ENCODE measurements at places on chromosomes 12 and 14.

GRCh38 chr12:74339211-74339610 is 198.4 kb upstream of the ATXN7L3B start:
- no peak for DNase-seq

DNA sequence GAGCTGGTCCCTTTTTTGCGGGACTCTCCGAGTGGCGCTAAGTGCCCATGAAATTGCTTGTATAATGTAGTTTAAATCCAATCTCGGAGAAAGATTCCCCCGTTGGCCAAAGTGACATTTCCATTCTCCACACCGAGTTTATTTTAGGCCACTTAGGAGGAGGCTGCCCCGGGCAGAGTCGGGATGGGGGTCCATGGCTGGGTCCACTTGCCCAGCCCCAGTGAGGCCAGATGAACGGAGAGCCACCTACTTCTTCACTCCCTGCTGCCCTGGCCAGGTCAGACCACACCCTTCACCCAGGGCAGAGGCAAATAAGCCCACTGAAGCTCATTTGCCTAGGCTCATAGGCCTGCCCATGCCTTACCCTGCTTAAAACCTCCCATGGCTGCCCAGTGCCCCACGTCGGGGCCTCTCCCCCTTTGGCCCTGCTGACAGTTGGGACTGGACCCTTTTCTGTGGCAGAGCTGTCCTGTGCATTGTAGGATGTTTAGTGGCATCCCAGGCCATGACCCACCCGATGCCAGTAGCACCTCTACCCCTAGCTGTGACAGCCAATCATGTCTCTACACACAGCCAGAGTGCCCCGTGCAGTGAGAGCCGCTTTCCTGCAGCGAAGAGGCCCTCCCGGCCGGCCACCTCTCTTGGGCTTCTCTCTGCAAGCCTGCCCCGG is 51.3 kb downstream of the FAM222A start:
- DNase-seq: no peak

GRCh38 chr12:591167-592023 is 71.8 kb downstream of the NINJ2 start:
- no peak for DNase-seq

DNA sequence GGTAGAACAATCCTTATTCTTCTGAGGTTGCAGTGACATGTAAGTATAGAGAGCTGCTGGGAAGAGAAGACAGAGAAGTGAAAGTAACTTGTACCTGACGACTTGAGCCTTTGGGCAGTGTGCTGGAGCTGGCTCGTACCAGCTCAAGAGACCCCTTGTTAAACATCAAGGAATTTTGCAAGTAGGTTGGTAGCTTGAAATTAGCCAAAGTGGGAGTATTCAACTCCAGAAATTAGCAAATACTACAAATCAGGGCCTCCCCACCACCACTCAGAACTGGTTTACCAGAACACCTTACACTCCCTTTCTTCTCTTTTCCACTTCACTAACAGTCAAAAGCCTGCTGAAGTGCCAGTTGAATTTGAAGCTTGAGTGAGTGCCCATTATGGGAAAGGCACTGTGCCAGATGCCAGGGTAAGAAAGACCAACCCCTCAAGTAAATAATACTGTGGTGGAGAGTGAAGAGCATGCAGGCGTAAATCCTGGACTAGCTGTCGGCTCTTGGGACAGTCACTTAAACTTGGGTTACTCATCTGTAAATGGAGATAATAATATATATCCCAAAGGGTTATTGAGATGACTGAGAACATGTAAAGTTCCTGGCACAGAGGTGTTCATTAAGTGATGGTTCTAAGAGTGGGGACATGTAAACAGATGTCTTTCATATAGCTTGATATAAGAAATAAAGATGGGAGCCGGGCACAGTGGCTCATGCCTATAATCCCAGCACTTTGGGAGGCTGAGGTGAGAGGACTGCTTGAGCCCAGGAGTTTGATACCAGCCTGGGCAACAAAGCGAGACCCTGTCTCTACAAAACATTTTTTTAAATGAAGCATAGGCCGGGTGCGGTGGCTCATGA is 27.0 kb upstream of the EID3 start:
- no peak for DNase-seq

DNA sequence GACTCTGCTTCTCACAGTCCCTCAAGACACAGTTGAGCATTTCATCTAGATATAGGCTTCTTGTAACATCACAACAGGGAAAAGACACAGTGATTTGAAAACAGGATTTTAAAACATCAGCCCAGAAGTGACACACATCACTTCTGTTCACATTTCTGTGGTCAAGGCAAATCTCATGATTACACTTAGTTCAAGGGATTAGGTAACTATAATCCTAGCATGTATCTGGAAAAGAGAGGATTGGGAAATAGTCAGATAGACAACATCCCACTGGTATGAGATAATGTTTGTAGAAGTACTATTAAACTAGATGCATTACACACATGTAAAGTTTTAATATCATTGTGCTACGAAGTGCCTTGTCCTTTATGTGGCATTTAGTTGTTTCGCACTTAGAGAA is 252.6 kb upstream of the PRKD1 start:
- no peak for DNase-seq

GRCh38 chr12:105220929-105221290 is 15.1 kb downstream of the APPL2 start:
- DNase-seq: no peak

- peak; percentile 5 for DNase-seq
Measured at GRCh38 chr12:90253674-90254181, 545.1 kb upstream of the ATP2B1 start.

DNA sequence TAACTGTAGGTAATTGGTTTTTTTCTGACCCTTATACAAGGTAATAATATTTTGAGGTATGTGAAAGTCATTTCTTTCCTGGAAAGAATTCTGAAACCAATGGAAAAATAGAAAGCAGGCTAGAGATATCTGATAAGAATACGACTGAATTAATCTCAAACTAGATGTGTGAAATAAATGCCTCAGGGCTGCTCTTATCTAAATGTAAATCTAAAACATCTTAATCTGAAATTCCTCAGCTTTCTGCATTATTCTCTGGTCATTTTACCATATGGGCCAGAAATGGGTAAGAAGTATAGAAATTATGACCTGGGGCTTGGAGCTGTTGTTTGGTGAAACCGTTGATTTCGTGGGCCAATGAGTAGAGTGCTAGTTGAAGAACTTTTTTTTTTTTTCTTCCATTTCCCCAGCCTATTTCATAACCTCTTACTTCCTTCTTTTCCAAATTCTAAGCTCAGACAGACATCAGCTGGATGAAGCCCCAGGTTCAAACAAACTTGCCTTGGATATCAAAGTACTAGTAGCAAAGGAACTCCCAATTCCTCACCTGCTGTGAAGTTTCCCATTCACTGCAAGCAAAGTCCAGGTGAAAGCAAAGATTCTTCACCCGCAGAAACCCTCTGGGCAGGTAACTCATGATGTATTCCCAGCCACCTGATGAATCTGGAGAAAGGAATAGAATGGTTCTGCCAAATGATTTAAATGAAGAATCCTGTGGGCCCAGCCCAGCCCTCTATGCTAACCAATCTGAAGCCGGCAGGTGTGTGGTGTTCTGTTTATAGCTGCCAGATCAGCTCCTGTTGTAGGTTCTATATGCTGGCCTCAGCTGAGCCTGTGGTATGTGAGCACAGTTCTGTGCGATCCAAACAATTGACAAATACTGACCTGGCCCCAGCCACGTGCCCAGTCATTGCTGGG is 9.7 kb upstream of the FOS start:
- no peak for DNase-seq

GRCh38 chr12:67966560-67966959 is 22.7 kb upstream of the IFNG-AS1 start:
- no peak for DNase-seq

DNA sequence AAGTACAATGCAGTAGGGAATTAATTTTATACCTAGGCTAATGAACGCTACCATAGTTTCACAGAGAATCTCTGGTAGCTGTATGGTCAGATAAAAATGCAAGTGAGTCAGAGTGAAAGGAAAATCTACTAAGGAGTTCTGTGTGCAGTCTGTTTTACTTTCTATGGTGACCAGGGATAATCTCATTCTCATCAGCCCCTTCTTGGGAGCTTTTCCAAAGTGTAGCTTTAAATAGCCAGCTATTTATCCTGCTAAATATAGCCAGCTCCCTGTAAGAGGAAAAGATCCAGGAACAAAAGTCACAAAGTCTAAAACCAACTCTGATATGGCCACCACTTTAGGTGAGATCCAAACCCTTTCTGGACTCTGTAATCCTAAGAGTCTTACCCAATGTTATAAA is 75.5 kb downstream of the TMEM116 start:
- DNase-seq: no peak

GRCh38 chr14:34355584-34356263 is 106.3 kb downstream of the SPTSSA start:
- no peak for DNase-seq

- DNase-seq: no peak
Measured at GRCh38 chr14:89797148-89797547, 157.4 kb downstream of the EFCAB11 start.

DNA sequence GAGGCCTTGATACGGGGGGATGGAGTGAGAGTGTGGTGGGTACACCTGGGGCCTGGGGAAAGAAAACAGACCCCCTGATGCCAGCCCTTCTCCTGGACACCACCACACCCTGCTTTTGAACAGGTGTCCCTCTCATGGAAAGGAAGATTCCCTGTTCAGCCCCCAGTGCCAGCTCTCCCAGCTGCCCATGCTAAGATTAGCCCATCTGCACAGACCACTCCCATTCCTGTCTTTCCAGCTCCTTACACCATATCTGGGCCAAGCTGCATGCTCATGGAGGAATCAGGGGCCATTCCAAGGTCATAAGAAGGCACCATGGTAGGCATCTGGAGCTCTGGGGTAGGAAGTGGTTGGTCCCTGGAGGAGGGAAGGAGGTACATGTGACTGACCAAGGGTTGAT is 9.6 kb downstream of the NAB2 start:
- DNase-seq: no peak

GRCh38 chr14:95146079-95146771 is 11.1 kb downstream of the DICER1 start:
- DNase-seq: no peak

GRCh38 chr12:77514511-77514910 is 316.2 kb upstream of the NAV3 start:
- DNase-seq: no peak

DNA sequence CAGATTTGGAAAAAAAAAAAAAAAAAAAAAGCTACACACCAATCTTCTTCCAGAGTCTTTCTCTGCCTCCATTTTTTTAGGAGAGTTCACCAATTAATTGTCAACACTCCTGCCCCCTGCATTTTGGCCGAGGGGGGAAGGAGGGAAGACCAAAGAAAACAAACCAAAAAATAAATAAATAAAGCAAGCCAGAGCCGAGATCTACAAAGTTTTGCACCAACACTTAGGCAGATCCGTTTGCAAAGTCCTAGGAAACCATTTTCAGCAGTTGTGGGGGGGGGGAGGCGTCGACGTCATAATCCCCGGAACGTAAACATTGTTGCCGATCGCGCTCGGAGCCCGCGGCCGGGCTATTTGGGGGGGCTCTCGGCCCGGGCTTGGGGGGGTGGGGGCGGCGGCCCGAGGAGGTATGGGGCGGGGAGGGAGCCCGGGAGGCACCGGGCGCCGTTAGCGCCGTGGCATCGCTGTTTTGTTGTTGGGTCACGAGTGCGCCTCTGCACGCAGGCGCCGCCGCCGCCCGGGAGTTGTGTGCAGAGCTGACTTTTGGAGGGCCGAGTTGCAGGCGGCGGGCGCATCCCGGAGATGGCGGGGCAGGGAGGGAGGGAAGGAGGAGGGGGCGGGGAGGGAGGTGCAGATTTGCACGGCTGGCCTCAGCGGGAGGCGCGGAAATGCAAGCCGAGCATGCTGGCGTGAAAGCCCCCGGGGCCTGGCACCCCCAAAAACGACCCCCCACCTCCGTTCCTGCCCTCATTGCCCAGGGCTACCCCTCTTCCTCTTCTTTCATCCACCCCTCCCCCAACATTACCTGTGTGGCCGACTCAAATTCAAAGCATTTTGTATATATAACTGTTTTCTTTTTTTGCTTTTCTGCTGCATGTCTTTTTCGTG is 598 bp downstream of the KDM2B start:
- DNase-seq: peak; percentile 54

DNA sequence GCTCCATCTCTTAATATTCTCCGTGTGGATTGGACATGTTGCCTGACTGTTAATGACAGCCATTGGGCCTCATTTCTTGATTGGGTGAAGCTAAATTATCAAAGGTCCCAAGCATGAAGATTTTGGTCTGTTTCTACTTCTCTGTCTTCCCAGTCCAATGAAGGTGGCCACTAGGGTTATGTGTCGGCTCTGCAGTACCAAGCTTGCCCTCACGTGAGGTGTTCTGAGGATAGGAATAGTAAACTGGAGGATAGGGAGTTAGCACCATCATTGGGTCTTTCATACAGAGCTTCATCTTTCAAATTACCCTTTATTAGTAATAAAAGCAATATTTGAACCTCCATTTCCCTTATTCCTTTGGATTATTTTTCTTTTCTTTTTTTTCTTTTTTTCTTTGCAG is 21.9 kb upstream of the BICD1 start:
- DNase-seq: no peak

DNA sequence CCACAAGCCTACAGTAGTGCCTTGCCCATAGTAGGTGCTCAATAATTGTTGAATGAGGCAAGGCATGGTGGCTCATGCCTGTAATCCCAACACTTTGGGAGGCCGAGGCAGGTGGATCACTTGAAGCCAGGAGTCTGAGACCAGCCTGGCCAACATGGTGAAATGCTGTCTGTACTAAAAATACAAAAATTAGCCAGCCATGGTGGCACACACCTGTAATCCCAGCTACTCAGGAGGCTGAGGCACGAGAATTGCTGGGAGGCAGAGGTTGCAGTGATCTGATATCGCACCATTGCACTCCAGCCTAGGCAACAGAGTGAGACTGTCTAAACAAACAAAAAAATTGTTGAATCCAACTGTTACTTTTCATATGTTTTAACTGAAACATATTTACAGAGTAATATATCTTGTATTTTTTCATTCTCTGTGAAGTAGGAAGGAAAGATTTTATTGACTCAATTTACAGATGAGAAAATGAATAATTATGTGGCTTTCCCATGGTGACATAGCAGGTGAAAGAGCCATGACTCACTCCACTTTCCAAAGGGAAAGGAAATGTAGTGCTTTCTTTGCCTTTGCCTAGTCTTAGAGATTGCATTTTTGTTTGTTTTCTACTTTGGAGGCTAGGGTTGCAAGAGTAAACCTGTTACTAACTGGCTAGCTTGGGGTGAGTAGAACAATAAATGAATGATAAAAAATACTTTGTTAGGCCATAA is 95.4 kb upstream of the SLC38A4 start:
- DNase-seq: no peak

- no peak for DNase-seq
Measured at GRCh38 chr12:31000751-31001150, 72.9 kb upstream of the DDX11 start.

DNA sequence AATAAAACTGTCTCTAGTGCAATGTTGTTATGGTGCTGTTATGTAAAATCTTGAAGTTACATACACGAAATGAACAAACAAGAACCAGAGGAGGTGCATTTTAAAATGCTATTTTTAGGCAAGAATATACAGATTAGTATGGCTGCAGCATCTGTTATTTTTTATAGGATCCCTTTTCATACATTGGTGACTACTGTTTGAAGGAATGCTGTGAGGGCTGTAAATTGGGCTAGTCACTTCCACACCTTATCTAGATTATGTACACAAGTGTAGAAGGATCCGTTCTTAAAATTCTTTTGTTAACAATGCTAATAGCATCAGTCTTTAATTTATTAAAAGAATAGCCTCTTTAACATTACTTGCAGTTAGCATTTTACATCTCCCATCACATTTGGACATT is 284.3 kb upstream of the MDGA2 start:
- DNase-seq: no peak

- no peak for DNase-seq
Measured at GRCh38 chr12:119288576-119288975, 46.0 kb upstream of the CCDC60 start.

Data from T-helper 1 cell (primary cell).